ENCODE measurements at places on chromosomes 3 and 15. TPM values are rescaled to one million over a fixed set of nuclear protein-coding genes. Genes with fewer than 3 reads are reported as not detected.

- no peak for DNase-seq
Measured at GRCh38 chr3:40752492-40752891, 227.7 kb downstream of the ZNF621 start.

- no peak for DNase-seq
Measured at GRCh38 chr15:56371495-56372147, 6.4 kb downstream of the TEX9 start.

The CRTC3 gene
- total RNA-seq, result 42.7 TPM

The CCDC32 gene
- total RNA-seq, result 25.8 TPM

The HYAL3 gene
- 0.74 TPM for total RNA-seq
